ENCODE measurements at places on chromosomes 6 and 20.

GRCh38 chr6:31068669-31069340 lies 43.6 kb downstream of the C6orf15 start:
- peak; percentile 62 for DNase-seq

DNA sequence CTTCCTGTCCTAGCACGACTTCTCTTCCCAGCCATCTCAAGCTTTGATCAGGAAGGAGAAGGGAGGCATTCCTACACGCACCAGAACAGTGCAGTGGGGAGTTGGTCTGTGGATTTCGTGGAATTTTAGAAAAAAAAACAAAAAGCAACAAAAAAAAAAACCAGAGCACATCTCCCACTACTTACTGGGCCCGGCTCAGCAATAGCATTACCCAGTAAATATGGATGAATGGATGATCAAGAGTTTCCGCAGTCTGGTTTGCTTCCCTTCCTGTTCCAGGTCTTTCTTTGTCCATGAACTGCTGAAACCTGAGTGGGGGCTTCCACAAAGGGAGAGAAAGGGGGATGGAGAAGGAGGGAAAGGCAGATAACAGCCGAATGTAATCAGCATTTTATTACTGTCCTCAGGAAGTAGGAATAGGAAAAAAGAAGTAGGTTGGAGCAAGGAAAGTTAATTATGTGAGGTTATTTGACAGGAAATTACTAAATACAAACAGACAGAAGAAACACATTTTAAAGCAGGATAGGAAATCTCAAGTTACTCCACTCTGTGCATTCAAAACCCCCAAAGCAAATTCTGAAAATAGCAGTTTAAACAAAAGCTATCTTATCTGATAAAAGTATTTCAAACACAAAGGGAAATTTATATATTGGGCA lies 349.0 kb downstream of the PRL start:
- no peak for DNase-seq

DNA sequence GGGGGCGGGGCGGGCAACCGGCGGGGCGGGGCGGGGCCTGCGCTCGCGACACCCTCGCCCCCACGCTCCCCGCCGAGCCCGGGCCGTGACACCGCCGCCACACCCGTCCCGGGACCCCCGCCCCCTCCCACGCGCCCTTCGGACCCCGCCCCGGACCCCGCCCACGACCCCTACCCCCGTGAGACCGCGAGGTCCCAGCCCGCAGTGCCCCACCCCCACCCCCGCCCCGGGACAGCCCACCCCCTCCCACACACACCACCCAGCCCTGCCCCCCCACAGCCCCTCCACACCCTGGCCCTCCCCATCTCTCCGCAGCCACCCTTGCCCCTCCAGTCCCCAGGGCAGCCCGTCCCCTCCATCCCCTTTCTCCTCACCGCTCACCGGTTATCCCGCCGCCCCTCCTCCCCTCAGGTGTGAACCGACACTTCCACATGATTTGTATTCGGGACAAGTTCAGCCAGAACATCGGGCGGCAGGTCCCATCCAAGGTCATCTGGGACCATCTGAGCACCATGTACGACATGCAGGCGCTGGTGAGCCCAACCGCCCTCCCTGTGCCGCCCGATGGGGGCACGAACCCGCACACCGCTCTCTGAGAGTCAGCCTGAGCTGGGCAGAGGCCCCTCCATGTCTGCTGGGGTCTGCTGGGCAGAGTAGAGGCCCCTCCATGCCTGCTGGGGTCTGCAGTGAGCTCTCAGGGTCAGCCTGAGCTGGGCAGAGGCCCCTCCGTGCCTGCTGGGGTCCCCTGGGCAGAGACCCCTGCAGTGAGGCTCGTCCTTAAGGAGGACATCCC lies 622 bp downstream of the MRGBP start:
- no peak for DNase-seq

- no peak for DNase-seq
Measured at GRCh38 chr6:16324184-16324583, 85.8 kb downstream of the GMPR start.

GRCh38 chr20:653590-654416 lies 803 bp upstream of the SRXN1 start:
- no peak for DNase-seq

DNA sequence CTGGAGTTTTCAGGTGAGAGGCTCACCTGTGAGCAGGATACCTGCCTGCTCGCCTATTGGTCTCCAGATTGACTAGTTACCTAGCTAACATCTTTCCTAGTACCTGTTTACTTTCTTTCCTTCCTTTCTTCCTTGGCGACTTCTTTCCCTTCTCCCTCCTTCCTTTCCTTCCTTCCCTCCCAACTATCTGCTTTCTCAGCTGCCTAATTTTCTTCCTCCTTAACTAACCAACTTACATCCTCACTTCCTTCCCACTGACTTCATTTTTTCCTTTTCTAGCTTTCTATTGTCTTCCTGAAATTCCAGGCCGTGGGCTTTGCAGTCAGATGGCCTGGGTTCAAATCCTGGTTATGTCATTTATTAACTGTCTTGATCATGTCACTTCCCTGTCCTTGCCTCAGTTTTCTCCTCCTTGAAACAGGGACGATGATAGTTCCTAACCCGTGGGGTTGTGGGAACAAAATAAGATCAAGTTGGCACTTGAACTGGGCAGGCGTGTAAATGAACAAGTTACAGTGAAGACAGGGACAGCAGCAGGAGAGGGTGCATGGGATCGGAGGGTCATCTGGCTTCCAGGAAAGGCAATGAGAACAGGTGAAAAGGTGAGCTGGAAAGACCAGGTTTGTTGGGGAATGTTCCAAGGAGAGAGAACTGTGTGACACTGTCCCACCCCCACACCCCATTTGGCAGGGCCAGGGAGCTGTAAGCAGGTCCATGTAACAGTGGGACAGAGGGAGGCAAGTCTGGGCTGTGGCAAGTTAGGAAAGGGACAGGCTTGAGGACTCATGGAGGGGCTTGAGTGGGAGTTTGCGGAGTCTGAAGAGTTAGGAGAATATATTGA lies 540 bp downstream of the SGK2 start:
- DNase-seq: no peak

- DNase-seq: no peak
Measured at GRCh38 chr6:168232989-168233874, 86.3 kb downstream of the DACT2 start.

- no peak for DNase-seq
Measured at GRCh38 chr20:17806739-17807441, 107.1 kb downstream of the BANF2 start.

GRCh38 chr6:15588971-15589634 lies 73.7 kb downstream of the DTNBP1 start:
- no peak for DNase-seq

DNA sequence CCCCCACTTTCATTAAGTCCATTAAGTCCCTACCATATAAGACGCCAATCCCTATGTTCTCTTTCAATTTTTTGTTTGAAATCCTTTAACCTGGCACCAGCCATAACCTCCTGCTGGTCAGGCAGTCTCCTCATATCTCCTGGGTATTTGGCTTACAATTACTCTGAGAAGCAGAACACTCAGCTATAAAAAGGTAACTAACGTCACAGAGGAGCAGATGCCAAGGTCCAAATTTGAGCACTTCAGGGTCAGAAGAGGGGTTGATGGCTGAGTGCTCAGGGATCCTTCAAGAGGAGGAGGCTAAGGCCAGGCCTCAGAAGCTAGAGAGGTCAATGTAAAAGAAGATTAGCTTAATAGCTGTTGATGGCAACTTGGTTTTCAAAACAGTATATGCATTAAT lies 22.3 kb upstream of the RCAN2 start:
- no peak for DNase-seq

- no peak for DNase-seq
Measured at GRCh38 chr20:13626724-13627123, 12.0 kb downstream of the TASP1 start.

GRCh38 chr6:25866011-25866410 lies 8.0 kb downstream of the SLC17A3 start:
- DNase-seq: peak; percentile 33

GRCh38 chr6:141653590-141653989 lies 479.1 kb upstream of the GJE1 start:
- no peak for DNase-seq

DNA sequence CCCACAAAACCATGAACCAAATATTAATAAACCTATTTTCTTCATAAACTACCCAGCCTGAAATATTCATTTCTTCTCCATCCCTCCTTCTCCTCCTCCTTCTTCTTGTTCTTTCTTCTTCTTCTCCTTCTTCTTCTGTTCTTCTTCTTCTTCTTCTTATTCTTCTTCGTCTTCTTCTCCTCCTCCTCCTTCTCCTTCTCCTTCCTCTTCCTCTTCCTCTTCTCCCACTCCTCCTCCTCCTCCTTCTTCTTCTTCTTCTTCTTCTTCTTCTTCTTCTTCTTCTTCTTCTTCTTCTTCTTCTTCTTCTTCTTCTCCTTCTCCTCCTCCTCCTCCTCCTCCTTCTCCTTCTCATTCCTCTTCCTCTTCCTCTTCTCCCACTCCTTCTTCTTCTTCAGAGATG lies 5.0 kb upstream of the TMEM74B start:
- no peak for DNase-seq

GRCh38 chr6:128319946-128320345 lies 200.5 kb downstream of the PTPRK start:
- DNase-seq: no peak
